SK-N-MC (cell line): ENCODE measurements at places on chromosomes 2 and 18.

DNA sequence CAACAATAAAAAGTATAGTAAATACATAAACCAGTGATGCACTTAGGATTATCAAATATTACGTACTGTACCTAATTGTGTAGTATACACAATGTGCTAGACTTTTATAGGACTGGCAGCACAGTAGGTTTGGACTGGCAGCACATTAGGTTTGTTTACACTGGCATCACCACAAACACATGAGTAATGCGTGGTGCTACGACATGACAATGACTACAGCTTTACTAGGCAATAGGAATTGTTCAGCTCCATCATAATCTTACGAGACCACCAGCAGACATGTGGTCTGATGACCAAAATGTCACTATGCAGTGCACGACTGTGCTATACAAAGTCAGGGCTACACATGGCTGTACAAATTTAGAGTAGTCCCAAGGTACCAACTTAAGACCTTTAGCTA is 2.3 kb downstream of the MBOAT2 start:
- DNase-seq = no peak

GRCh38 chr2:63903003-63903402 is 61.3 kb downstream of the UGP2 start:
- no peak for DNase-seq

DNA sequence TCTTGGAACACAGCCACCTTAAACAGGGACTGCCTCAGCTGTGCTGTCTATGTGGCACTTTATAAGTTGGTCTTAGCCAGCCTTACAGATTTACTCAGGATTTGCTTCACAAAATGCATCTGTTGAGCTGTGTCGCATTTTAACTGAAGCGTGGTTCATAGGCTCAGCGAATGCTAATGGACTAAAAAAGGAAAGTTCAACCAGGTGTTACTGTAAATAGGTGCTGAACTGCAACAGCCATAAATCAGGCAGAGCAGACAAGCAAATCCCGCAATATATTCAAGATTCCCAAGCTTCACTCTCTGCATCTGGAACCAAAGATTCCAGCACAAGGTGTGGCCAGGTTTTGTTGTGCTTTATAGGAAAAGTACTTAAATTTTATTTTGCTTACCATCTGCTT is 130.0 kb downstream of the EPHA4 start:
- no peak for DNase-seq

- no peak for DNase-seq
Observed at GRCh38 chr2:219386532-219387280, 1.0 kb downstream of the DNPEP start.

GRCh38 chr18:34283506-34283905 is 58.8 kb upstream of the NOL4 start:
- DNase-seq = no peak

DNA sequence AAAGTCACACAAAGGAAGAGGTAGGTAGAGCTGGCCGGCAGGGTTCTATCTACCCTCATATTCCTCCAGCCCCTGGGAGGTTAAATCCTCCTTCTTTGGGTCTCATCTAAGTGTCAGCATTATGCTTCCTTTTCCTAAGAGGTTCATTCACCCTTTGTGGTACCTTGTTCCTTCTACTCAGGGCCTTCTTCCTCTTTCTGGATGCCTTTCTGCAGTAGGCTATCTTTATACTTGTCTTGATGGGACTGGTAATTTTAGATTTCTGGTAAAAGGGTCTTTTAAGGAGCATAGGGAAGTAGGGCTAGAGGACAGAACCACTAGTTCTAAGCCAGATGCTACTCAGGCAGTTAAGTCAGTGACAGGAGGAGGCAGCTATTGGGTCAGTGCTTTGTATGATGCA is 13.7 kb upstream of the TNP1 start:
- no peak for DNase-seq

DNA sequence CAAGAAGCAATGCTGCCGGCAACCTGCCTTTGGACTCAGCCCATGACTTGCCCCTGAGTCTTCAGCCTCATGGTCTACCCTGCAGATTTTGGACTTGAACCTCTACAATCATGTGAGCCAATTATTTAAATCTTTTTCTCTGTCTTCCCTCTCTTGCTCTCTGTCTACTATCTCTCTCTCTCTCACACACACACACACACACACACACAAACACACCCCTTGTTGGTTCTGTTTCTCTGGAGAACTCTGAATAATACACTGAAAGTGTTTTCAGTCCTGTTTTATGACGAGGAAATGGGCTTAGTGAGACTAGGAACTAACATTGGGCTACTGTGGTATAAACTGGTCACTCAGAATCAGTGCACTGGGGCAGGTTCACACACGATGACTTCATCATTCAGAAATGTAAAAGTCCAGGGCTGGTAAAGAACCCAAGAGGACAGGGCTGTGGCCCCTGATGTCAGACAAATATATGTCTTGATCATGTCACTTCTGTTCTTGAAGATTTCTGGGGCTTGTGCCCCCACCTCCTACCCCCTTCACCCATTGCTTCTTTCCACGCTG is 266.1 kb upstream of the SIX2 start:
- DNase-seq = no peak

- DNase-seq = no peak
Observed at GRCh38 chr2:30768036-30768686, 39.1 kb downstream of the CAPN13 start.

- DNase-seq = no peak
Observed at GRCh38 chr2:125037135-125037653, 1012.1 kb downstream of the CNTNAP5 start.

DNA sequence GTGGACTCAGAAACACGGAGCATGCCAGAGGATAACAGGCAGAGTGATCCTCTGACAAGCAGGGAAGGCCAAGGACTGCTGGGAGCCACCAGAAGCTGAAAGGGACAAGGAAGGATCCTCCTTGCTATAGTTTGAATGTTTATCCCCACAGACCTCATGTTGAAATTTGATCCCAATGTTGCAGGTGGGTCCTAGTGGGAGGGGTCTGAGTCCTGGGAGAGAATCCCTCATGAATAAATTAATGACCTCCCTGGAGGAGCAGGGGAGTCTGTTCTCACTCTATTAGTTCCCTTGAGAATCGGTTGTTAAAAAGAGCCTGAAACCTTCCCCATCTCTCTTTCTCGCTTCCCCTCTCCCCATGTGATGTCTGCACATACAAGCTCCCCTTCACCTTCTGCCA is 124.4 kb downstream of the FBXO15 start:
- no peak for DNase-seq

DNA sequence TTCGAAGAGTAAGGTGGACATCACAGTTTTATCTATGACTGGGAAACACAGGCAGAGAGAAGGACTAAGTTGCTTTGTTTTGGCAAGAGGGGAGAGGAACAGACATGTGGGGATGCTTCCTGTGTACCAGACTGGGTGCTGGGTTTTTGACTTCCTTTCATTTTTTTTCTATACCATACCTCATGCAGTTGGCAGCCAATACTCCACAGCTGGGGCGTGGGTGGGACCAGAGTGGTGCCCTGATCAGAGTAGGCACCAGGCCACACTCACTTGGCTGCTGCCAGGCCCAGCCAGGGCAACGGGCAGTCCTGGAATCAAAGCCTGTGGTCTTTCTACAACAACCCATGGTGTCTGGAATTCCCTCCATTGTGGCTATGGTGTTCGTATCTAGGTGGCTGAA is 45.2 kb downstream of the SH3RF3 start:
- DNase-seq = no peak

DNA sequence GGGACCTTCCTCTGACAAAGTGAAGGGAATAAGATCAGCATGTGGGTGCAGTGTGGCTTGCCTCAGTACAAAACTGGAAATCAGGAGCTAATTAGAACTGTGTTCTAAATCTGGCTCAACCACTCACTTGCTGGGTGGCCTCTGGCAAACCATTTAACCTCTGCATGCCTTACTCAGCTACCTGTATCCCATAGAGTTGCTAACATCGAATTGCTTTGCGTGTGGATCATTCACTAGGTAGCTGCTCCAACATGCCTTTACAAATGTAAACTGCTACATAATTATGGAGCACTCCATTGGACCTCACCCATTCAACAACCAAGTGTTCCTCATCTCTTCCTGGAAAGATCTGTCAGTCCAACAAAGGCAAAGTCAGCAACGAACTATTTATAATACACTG is 19.0 kb downstream of the PLEKHM3 start:
- no peak for DNase-seq

DNA sequence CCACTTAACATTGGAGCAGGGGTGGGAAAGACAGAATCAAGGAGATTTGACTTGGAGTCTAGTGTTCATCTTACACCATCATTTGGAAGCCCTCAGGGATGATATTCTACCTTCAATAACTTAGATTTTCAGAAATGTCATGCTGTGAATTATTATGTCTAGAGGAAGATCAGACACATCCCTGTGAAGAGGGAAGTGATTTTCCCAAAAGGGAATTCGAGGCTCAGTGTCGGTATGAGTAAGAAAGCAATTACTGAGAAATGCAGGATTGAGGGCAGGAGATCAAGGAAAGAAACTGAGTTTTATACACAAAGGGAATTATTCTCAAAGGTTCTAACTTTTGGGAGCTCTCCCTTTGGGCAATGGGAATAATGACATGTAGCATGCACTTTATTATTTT is 25.6 kb upstream of the ATIC start:
- DNase-seq = no peak

DNA sequence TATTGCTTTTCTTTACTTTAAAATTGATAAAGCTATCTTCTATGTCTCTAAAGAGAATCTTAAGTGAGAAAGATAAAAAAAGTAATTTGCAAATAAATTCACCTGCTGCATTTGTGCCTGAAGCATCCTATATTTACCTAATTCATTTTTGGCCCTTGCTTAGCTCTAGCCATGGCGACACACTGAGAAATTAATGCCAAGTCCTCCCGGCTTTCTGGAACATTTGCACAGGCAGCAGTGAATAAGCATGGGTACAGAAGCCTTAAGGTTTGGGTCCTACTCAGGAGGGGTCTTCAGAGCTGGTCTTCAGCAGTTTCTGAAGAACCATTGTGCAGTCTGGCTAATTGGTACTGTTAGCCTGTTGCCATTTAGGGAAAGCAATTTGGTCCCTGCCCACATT is 73.9 kb upstream of the ZEB2 start:
- no peak for DNase-seq

DNA sequence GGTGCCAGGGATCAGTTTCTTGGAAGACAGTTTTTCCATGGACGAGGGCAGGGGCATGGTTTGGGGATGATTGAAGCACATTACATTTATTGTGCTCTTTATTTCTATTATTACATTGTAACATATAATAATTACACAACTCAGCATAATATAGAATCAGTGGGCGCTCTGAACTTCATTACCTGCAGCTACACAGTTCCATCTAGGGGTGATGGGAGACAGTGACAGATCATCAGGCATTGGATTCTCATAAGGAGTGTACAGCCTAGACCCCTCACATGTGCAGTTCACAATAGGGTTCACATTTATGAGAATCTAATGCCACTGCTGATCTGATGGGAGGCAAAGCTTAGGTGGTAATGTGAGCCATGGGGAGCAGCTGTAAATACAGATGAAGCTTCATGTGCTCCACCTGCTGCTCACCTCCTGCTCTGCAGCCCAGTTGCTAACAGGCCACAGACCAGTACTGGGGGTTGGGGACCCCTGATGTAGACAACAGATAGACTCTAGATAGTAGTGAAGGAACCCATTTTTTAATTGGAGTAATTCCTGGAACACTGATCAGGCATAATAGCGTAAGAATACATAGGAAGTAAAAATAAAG is 41.5 kb upstream of the MC4R start:
- DNase-seq = no peak

DNA sequence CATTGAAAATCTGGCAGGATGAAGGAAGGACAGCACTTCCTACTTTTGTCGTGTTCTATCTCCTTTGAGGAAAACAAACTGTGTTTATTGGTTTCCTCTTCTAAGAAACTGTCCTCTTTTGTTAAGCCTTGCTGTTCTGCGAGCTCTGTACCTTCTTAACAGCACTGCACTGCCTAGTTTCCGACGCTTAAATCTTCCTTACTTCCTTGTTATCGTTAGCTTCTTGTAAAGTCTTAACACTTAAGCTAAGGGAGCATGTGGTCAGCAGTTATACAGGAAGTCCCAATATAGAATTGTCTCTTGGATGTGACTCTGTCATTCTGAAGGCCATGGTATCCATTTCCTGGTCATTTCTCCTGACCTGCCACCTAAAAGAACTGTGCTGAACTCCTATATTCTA is 552.8 kb upstream of the NRP2 start:
- no peak for DNase-seq

DNA sequence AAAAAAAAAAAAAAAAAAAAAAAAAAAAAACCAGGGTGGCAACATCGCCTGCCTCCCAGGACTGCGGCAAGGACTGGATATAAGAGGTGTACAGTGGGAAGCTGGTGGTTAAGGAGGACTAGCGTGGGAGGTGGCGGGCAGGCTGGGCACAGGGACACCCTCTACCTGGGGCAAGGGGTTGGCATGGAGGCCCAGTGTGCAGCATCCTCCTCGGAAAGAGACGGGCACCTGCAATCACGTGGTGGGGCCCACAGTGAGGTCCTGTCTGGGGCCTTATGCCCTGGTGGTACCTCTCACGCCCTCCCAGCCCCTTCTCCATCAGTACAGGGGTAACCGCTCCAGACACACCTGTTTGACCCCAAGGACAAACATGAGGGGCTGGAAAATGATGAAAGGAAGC is 27.9 kb downstream of the PXDN start:
- no peak for DNase-seq

- no peak for DNase-seq
Observed at GRCh38 chr2:110853516-110853915, 121.1 kb downstream of the ACOXL start.

GRCh38 chr2:177187631-177188312 is 24.8 kb upstream of the HNRNPA3 start:
- DNase-seq = peak; percentile 37

GRCh38 chr2:19580264-19580663 is 221.8 kb upstream of the OSR1 start:
- DNase-seq = no peak

DNA sequence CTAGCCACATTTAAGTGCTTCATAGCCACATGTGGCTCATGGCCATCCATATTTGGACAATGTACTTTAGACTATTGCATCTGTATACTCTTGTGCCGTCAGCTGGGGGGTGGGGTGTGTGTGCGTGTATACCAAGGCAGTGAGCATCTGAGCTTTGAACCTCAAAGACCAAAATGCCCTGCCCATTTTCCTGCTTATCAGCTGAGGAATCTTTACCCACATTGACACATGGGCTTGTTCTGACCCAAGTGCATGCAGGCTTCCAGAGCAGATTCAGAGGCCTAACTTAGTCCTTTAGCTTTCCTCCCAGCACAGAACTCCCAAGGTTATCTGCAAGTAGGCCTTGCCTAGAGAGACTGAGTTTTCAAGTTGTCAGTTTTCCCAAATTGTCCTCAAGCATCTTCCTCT is 11.1 kb upstream of the MOCOS start:
- no peak for DNase-seq

DNA sequence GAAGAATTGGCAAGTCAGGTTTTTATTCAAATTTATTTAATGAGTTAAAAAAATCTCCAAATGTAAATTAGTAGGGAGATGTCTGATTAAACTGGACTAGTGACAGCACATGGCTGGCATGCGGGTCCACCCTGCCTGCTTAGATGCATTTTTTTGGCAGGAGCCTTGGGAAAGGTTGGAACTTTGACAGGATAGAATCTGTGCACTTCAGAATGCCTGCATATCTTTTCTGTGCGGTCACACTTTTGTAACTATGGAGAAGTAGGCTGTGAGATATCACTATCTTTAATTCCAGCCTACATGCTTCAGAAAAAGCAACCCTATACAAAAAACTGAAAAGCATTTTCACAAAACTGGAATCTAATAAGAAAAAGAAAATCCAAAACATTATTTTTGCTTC is 317.8 kb downstream of the MBD2 start:
- DNase-seq = no peak

GRCh38 chr2:58006256-58006951 is 40.2 kb upstream of the VRK2 start:
- no peak for DNase-seq
